ENCODE measurements at places on chromosomes 2 and 18.

GRCh38 chr2:5751873-5752482, 59.8 kb downstream of the SOX11 start:
- DNase-seq = no peak

DNA sequence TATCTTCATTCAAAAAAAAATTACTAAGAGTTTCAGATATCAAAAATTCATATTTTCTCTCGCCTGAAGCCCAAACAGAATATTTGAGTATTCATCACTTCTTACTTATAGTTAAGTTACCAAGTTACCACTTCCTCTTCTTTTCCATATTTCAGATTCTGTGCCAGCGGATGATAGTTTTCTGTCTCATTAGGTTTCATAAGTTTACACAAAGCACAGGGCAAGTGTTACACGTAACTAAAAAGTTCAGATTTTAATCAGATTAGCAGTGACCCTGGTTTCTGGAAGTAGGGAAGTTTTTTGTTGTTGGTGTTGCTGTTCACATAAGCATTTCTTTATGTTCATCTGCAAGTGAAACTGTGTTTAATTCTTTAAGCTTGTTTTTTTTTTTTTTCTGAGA, 10.2 kb downstream of the AFTPH start:
- DNase-seq = no peak

- DNase-seq = no peak
Measured at GRCh38 chr2:151032741-151033191, 228.9 kb downstream of the RBM43 start.

GRCh38 chr2:11368059-11368572, 23.7 kb upstream of the ROCK2 start:
- no peak for DNase-seq

- no peak for DNase-seq
Measured at GRCh38 chr2:64768491-64769005, 114.8 kb upstream of the SERTAD2 start.

DNA sequence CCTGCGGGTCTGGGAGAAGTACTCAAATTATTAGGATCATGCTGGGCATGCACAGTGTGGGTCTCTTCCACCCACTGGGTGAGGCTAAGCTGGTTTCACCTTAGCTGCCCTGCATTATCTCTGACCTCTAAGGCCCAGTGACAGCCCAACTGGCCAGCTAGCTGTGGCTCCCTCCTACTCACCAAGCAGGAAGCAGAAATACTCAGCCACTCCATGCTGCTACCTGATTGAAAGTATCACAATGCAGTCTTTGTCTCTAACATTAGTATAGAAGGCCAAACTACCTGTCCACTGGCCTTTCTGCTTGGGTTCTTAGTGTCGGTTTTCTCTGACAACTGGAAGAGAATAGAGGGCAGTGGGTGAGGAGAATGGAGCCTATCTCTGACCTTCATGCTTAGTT, 47.3 kb upstream of the RAB27B start:
- DNase-seq = no peak

- no peak for DNase-seq
Measured at GRCh38 chr18:48884771-48885170, 66.0 kb downstream of the SMAD7 start.

DNA sequence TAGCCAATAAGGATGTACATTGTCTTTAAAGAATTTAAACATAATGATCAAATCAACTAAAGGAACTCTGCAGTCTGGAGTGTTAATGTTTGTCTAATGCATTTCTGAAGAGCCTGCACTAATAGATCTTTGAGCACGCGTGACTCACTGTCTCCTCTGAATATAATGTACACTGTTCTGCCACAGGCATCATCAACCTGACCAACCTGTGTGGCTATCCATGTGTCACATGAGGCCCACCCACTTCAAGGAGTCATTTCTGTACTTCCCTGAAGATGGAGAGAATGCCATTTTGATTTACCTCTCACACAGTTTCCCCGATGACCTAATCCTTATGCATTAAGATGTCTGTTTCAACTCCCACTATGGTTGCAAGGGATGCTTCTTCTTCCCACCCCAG, 434.0 kb upstream of the SPHKAP start:
- DNase-seq = no peak

DNA sequence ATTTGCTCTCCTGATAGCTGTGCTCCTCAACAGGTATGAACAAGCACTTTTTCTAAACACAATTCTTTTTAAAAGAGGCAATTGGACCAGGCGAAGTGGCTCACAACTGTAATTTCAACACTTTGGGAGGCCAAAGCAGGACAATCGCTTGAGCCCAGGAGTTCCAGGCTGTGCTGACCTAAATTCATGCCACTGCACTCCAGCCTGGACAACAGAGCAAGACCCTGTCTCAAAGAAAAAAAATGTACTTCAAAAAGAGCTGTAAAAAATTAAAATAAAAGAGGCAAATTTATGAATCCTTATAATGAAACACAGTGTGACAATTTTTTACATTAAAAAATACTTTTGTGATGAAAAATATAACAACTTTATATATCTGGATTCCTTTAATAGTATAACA, 1.8 kb upstream of the FAM124B start:
- DNase-seq = no peak

- no peak for DNase-seq
Measured at GRCh38 chr2:160432633-160433032, 61.0 kb downstream of the RBMS1 start.

DNA sequence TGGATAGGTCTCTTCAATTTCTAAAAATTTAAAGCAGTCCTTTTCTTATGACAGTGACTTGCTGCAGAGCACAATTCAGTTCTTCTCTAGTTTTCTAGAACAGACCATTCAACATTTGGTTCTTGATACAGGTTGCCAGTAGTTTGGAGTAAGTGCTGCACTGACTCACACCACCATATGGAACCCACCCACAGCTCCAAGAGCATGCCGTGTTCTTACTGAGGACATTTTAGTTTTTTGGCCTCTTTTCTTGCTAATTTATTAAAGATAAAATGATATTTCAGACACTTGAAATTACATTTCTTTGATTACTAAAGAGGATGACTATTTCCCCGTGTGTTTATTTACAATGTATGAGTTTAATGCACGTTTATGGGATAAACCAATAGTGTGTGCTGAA, 120.0 kb downstream of the COL4A4 start:
- no peak for DNase-seq

DNA sequence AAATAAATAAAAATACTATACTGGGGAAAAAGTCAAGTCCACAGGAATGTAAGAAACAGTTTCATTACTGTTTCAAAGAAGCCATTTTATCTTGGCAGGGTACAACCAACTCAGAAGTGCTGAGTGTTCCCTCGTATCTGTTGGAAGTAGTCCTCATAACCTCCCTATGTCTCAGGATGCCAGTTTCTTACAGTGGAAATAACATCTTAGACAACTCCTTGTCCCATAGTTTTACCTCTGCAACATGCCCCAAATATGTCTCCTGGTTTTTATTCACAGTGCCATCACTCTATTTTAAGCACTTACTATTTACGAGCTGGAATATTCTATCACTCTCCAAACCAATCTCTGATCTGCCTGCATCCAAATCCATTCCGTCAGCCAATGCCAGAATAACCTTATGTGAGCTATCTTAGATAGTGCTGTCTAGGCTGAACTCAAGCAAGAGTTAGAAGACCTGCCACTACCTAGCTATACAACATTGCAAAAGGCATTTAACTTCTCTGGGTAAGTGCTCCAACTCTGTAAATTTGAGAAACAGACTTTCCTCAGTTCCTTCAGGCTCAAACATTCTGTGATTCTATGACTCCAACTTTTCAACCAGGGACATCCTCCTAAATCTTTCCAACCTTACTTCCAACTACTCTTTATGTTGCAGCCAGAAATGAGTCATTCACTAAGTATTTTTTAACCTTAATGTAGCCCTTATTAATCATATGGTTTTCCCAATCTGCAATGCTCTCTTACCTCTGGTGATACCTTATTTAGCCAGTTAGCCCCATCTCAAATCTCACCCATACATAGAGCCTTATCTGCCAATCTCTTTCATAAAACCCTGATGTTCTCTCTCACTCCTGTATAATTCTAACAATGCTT, 66.7 kb downstream of the RTN4 start:
- DNase-seq = no peak

GRCh38 chr2:174286172-174286571, 37.8 kb upstream of the OLA1 start:
- no peak for DNase-seq

GRCh38 chr2:10064932-10065772, 15.1 kb downstream of the CYS1 start:
- no peak for DNase-seq

GRCh38 chr2:124335058-124335457, 310.0 kb downstream of the CNTNAP5 start:
- no peak for DNase-seq

GRCh38 chr2:2933426-2933825, 444.2 kb downstream of the EIPR1 start:
- DNase-seq = no peak

- DNase-seq = no peak
Measured at GRCh38 chr2:160479269-160479668, 14.3 kb downstream of the RBMS1 start.

DNA sequence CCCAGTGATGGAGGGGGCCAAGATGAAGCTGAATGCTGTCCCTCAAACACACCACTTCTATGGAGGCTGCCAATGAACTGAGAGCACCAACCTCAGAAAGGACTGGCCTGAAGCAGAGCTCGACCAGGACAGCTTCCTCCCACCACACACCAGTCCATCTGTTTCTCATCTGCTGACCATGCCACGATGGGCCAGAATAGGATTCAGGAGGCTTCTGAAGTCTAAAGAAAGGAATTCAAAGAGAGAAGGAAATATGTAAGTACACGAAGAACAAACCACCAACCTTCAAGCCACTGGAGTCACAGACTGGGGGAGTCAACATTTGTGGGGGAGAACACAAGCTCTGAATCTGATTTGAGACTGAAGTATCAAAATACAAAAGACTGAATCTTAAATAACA, 157.6 kb upstream of the CCDC68 start:
- no peak for DNase-seq

- no peak for DNase-seq
Measured at GRCh38 chr2:42267530-42267929, 93.5 kb downstream of the COX7A2L start.

GRCh38 chr2:48707466-48707865, 48.1 kb downstream of the LHCGR start:
- DNase-seq = no peak

DNA sequence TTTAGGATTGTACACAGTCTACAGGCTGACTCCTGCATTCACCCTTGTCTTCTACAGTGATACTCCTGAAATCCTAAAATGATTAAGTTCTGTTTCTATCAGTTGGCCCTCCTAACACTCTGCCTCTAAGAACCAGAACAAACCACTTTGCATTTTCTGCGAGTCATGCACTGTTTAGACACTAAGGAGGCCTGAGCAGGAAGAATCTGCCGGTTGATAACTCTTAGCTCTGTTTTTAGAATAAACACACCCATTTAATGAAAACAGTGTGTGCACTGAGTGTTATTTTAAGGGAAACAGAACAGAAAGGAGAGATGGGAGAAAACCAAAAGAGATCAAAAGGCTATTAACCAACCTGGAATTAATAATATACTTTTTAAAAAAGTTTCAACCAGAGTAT, 22.9 kb upstream of the SSB start:
- no peak for DNase-seq

GRCh38 chr2:236127010-236127409, 41.2 kb downstream of the GBX2 start:
- no peak for DNase-seq
